ENCODE measurements at places on chromosomes 5 and 9.
A peak's percentile ranks its signal among the peaks of the same experiment; 100 is the strongest.

DNA sequence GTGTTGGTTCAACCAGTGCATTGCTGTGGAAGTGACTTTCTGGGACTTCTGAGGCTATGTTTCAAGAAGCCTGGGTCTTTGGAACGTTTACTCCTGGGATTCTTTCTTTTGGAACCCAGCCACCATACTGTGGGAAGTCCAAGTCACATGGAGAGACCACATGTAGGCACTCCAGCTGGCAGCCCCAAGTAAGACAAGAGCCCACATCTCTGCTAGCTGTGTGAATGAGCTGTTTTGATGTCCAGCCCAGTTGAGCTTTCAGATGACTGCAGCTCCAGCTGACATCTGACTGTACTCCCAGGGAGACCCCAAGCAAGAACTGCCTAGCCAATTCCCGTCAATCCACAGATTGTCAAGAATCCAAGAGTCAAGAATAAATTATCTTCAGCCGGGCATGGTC, 60.1 kb upstream of the SPATA31D4 start:
- no peak for DNase-seq

- DNase-seq = no peak
Measured at GRCh38 chr9:88824711-88825110, 166.6 kb upstream of the S1PR3 start.

GRCh38 chr5:173010547-173011464, 27.2 kb downstream of the ATP6V0E1 start:
- DNase-seq = peak; percentile 75

- no peak for DNase-seq
Measured at GRCh38 chr5:118353970-118354369, 634.4 kb downstream of the DTWD2 start.

DNA sequence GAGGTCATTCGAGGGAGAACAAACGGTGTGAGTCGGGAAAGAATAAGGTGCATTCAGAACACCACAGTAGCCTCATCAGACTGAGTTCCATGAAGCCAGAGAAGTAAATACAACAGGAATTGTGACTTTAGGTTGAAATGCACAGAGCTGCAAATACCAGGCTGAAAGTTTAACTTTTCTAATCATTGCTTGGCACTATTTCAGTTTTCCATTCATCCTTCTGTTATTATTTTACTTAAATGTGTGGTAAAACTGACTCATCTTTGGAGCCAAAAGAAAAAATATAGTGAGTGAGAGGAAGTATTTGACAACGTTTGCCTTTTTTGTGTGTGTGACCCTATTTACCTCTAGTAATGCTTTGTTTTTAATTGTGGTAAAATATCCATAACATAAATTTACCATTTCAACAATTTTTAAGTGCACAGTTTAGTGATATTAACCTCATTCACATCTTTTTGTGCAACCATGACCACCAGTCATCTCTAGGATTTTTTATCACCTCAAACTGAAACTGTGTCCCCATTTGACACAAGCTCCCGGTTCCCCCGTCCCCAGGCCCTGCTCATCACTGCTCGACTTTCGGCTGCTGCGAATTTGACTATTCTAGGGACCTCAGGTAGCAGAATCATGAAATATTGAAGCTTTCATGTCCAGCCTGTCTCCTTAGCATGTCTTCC, 166.8 kb downstream of the HSD17B3 start:
- DNase-seq = no peak

GRCh38 chr5:71907001-71907588, 188.0 kb downstream of the CARTPT start:
- DNase-seq = no peak

DNA sequence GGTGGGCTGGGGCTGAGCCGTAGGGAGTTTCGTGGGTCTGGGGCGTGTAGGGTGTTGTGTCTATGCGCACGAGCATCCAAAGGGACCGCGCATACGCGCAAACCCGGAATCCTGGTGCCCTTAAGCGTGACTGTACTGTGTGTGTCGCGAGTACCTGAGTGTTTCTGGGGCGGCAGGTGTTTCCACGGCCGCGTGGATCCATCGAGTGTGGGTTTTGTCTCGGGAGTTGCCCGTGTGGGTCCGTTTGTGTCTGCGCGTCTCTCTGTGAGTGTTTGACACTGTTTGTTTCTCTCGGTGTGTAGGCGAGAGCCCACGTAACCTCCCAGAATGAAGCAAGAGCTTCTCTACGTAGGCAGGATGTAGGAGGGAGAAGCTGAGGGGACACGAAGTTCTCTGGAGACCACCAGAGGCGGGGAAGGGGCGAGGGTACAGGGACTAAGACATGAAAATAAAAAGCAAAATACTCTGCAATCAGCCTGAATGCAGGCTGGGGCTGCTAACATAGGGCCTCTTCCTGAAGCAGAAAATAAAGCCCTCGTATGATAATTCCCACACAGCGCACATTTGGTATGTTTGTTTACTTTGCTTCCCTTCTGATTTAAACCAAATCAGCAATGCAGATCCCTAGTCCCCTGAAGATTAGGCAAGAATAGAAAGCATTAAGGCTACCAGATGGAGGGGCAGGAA, 588 bp upstream of the BRINP1 start:
- DNase-seq = no peak

DNA sequence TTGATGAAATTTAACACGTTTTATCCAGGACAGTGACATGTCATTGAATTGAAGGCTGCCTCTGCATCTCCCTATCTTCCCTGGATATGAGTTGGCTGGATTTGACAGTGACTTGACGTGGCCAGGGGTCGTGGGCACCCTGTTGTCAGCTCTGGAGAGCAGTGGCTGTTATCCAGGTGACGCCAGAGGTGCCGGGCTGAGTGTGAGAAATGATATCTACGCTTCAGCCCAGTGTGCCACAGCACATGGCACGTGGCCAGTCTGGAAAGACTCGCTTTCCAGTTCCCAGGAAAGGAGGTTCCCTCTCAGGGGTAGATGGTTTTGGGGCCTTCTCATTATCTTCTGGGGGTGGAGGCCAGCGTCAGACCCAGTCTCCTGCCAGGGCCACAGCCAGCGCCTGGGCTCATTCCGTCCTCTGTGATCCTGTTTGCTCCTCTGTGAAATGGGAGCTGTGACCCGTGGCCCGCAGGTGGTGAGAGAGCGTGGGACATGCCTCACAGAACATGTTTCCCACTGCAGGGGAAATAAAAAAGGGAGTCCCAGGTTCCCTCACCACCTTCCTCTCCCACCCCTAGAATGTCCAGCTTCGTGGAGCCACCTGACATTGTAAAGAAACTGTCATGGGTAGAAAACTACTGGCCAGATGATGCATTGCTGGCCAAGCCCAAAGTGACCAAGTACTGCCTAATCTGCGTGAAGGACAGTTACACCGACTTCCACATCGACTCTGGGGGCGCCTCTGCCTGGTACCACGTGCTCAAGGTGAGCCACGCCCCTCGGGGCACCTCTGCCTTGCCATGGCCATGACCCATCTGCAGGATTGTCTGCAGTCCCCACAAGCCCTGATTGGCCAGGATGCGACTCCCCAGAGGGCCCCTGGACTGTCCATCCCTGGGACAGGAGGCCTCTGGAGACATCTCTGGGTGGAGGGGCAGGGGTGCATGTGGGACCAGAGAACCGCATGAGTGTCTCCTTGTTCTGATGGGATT, 76.5 kb downstream of the PHF2 start:
- DNase-seq = peak; percentile 41

All from Right ventricle myocardium superior (tissue), 1 donor.